ENCODE measurements at places on chromosomes 12 and 14.

- DNase-seq = no peak
These were observed 6.4 kb downstream of the ACTN1 start for GRCh38 chr14:68972507-68973218.

GRCh38 chr12:118874698-118875548 lies 106.4 kb upstream of the SRRM4 start:
- no peak for DNase-seq

- DNase-seq = no peak
These were observed 39.6 kb downstream of the CCDC88C start for GRCh38 chr14:91377700-91378652.

- no peak for DNase-seq
These were observed 387.5 kb downstream of the IPO8 start for GRCh38 chr12:30308010-30308717.

DNA sequence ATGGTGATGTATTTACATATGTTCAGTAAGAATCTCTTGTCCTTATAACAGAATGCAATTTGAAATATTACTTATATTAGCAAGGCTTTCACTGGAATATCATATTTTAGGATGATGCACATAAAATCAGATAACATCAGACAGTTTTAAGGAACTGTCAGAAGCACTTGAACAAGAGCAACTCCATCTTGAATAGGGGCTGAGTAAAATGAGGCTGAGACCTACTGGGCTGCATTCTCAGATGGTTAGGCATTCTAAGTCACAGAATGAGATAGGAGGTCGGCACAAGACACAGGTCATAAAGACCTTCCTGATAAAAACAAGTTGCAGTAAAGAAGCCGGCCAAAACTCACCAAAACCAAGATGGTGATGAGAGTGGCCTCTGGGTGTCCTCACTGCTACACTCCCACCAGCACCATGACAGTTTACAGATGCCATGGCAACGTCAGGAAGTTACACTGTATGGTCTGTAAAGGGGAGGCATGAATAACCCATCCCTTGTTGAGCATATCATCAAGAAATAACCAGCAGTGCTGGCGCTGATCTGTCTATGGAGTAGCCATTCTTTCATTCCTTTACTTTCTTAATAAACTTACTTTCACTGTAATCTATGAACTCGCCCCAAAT lies 27.6 kb upstream of the ETV6 start:
- peak; percentile 35 for DNase-seq

DNA sequence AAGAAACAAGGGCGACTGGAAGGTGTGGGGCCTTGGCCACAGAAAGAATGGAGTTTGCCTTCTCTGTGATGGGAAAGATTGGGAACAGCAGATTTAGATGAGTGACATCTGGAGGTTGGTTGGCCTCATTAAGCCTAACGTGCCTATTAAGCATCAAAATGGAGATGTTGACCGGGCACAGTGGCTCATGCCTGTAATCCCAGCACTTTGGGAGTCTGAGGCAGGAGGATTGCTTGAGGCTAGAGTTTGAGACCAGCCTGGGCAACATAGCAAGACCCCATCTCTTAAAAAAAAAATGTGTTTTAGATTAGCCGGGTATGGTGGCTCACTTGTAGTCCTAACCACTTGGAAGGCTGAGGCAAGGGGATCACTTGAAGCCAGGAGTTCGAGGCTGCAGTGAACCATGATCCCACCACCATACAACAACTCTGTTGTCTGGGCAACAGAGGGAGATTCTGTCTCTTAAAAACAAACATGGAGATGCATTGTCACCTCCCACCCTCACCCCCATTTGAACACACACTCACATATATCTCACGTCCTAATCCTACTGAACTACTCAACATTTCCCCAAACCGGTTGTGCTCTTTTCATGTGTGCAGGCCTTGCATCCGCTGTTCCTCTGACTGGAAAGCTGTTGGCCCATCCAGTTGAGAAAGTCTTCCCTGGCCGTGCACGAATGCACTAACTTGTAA lies 172.1 kb downstream of the ETV6 start:
- DNase-seq = no peak

- DNase-seq = no peak
These were observed 13.4 kb upstream of the DNAH10 start for GRCh38 chr12:123748661-123749060.

- DNase-seq = no peak
These were observed 76.1 kb downstream of the MED13L start for GRCh38 chr12:116201359-116201758.

DNA sequence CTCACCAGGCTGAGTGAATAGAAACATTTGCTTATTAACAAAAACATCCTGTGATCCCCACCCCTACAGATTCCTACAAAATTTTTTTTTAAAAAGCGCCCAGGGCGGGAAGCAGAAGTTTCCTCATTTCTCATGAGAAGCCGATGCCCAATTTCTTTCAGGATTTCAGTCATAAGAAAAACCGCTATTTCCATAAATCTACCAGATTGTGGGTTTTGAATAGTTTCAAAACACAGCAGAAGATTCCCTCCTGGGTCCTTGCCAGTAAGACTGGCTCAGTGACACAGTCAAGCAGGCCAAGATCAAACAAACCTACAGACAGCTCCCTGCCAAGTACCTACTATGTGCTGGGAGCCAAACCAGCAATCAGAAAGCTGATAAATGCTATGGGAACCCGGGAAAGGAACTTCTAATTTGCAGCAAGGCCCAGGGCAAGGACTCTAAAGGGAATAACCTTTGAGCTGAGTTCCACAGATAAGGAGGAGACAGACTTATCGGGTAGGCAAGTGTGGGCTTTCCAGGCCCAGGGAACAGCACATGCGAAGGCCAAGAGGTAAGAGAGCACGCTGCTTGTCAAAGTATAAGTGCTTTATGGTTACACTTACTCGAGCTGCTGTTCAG lies 68.7 kb downstream of the CCDC88C start:
- peak; percentile 3 for DNase-seq

DNA sequence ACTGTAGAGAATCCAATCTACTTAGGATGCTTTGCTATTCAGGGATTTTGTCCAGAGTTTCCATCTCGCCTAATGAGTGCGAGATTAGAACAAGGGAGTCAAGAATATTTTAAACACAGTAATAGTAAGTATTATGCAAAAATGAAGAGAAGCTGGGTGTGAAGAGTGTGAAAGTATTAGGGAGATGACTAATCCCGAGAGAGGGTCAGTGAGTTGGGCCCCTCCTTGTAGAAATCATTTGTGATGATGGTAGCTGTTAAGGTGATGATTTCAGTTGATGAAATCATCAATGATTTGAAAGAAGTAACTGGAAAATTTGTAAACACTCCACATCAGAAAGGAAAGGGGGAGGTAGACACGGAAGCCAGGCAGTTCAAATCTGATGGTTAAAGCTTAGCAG lies 478.9 kb upstream of the MGAT4C start:
- DNase-seq = no peak

DNA sequence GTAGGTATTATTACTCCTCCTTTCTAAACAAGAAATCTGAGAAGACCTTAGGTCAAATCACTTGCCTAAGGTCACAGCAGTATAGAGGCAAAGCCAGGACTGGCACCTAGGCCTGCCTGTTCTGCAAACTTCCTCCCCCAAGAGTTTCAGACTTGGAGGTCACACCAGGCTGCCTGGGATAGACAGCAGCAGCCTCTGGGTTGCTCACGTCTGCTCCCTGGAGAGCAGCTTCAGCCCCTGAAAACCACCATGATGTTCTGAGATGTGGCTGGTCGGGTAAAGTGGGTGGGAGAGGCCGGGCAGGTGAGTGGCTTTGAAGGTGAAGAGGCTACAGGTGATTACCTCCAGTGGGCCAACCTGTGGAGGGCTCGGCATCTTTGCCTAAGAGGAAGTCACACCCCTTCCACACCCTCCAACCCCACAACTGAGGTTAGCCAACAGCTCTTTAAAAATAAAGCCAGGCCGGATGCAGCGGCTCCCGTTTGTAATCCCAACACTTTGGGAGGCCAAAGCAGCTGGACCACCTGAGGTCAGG lies 37.0 kb upstream of the PNMA1 start:
- DNase-seq = no peak

GRCh38 chr12:49684310-49684854 lies 22.8 kb downstream of the FMNL3 start:
- DNase-seq = no peak

- no peak for DNase-seq
These were observed 59.7 kb upstream of the ARID2 start for GRCh38 chr12:45669792-45670191.

DNA sequence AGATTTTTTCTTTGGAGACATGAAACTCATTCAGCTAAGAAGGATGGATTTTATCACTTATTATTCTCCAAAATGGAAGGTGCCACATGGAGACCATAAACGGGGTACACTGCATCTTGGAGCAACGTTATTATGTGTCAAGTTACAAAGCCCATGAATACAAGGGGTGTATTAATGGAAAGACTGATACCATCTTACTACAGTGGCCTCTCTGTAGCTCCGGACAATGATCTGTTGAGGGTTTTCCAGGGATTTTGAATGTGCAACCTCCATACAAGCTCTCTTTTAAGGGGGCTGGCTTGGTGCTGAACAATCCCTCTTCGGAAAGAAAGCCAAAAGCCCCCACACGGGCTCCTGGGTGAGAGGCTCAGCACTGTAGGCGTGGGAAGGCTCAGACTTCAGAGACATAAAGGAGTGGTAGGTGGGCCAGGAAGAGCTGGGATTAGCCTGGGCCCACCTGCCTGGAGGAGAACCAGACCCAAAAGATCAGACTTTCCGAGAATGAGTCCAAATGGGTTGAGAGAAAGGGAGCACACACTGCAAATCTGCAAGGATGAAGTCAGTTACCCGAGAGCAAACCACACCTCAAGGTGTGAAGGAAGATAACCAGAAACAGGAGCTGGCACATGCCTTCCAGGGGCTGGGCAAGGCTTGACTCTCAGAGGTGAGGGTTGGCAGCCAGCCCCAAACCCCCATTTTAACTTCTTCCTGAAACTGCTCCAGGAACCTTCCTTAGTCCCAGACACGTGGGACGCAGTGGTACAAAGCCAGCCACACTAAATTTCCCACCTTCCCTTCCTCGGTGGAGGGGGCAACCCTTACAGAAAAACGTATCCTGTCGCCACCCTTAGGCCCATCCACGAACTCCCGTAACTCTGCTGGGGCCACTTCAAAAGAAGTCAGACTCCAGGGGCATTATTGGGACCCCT lies 1.5 kb downstream of the VPS37B start:
- peak; percentile 74 for DNase-seq

GRCh38 chr12:19964549-19964948 lies 403.8 kb upstream of the PDE3A start:
- no peak for DNase-seq

DNA sequence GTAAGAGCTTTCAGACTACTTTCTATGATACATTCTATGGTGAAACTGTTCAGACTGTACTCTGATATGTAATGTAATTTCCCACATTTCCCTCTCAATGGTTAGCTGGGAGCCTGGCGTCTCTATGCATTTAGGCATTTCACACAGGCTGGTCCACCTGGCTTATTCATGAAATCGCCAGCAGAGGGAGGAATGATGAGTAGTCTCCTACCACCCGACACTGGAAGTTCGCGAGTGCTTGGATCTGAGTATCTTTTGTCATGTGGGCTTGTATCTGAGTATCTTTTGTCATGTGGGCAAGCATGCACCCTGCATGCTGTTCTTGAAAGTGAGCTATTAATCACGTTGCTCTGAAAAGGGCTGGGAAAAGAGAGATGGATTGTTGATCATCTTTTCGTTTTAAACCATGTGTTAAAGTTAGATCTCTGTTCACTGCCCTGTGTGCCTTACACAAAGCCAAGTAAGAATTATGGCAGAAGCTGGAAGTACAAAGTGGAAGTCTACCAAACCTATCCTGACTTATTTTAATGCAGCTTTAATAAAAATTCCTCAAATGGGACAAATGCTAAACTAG lies 235.0 kb downstream of the ATP23 start:
- peak; percentile 85 for DNase-seq

DNA sequence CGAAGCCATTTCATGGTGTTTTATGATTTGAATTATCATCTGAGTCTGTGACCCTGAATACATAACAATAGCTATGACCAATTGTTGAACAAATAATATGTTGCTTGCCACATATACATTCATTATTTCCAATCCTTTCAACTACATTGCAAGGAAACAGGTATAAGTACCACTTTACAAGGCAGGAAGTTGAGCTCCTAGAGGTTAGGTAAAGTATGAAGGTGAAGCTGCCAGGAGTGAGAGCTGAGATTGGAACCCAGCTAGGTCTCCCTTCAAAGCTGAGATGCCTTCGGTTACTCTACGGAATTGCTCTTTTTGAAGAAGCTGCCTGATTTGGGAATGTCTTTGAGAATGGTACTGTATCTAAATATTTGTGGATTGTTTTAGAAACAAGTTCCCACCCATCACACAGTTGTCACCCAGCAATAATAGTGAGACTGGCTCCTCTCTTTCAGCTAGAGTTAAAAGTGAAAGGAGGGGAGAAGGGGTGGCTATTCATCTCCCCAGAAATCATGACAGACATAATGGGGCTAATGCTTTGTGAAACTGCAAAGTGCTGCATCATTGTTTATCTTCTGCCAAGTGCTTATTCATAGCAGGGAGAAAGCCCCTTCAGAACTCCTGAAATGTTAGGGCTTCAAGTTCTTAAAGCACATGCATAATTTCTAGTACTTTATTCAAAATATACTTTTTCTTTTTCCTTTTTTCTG lies 75.9 kb upstream of the AMIGO2 start:
- peak; percentile 52 for DNase-seq

DNA sequence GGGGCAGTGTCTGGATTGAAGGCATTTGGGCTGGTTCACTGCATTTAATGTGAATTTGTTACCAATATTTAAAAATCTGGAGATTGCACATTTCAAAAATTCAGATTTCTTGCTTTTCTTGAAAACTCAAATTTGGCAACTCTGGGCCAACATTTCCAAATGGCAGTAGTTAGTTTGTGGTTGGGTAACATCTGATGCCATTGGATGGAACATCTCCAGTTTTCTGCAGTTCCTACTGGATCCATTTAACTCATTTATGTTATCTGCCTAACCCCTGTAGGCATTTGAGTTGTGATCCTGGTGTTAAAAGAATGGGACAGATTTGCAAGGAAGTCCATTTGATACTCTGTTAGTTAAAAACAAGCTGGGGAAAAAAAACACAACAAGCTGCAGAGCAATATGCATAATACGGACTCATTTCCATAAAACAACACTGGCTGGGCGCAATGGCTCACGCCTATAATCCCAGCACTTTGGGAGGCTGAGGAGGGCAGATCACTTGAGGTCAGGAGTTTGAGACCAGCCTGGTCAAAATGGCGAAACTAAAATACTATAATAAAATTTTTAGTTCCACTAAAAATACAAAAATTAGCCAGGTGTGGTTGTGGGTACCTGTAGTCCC lies 7.9 kb downstream of the EIF2B2 start:
- DNase-seq = no peak

GRCh38 chr14:69841656-69842055 lies 37.6 kb upstream of the SMOC1 start:
- no peak for DNase-seq

DNA sequence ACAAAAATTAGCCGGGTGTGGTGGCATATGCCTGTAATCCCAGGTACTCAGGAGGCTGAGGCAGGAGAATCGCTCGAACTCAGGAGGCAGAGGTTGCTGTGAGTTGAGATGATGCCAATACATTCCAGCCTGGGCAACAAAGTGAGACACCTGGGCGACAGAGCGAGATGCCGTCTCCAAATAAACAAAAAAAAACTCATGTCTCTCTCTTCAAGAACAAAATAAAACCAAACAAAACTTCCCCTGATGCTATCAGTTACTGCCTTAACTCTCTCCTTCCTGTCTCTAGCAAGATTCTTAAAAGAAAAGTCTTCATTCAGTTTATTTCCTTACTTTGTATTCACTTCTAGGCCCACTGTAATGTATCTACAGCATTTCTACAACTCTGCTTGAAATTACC lies 20.8 kb downstream of the KLHL28 start:
- no peak for DNase-seq

All from OCI-M1 (cell line).